AG04450 (cell line): ENCODE measurements at places on chromosomes 7 and 10. TPM values are rescaled to one million over a fixed set of nuclear protein-coding genes. Genes with fewer than 3 reads are reported as not detected.
A peak's percentile ranks its signal among the peaks of the same experiment; 100 is the strongest.

DNA sequence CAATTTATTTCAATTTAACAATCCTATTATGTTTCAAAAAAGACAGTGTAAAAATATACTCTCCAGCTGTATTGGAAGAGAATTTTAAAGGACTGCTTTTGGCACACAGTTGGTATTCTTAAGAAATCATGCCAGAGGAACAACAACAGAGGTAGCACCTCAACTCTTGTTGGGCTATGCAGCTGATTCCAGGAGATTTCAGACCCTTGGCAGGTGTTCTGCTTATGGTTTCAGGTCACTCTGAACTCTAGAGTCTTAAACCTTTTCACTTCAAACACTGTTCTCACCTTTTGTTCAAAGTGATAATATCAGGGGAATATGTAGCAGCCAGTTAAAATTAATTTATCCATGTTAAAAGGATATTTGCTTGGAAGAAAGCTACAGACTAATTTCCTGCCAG is 160.1 kb downstream of the PFKFB3 start:
- no peak for DNase-seq

GRCh38 chr7:82247814-82248433 is 195.7 kb downstream of the CACNA2D1 start:
- DNase-seq: no peak

DNA sequence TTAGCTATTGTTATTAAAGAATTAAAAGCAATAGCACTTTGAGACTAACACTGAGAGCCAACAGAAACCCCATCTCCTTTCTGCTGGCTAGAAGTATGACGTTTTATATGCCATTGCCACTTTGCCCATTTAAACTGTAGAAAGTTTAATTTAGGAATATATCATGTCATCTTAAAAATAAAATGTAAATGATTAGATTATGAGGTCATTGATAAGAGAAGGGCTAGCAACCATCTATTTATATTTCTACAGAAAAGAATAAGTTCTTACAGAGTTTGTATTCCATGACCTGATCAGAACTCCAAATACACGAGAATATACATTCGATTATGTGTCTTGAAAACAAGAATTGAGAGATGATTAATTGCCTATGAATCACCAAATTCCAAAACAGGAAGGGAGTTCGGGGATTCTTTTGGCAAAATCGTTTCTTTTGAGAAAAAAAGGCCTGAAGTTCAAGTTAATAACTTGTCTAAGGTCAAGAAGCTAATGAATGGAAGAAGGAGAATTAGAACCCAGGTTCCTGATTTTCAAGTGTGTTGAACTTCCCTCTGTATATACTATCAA is 227.0 kb downstream of the TRIL start:
- no peak for DNase-seq

DNA sequence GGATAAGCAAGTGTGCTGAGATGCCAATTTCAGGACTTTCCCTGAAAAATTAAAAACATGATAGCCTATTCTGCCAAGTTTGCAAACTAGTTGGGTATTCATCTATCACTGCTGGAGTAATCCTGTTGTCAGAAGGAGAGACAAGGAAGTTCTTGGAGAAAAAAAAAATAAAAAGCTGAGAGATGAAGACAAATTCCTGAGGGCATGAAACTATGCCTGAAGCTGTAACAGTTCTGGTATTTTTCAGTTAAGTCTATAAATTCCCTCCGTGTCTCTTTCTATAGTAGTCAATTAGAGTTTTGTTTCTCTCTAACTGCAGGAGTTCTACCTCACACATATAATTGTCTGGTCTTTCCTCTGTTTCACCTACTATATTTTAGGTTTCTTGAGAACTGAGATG is 95.7 kb downstream of the DGKB start:
- DNase-seq: peak; percentile 3

DNA sequence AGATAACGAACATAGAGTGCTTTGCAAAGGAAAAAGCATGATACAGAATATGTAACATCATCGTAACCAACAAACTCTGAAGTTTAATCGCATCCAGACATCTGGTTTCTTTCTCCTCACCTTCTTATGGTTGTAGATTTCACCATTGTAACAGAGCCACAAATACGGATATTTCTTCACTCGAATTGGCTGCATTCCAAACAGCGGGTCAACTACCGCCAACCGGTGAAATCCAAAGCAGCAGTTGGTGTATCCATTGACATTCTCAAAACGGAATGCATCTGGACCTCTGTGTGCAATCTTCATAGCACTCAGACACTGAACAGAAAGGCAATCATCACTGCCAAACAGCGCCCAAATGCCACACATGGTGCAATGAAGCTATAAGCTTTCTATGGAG is 3.4 kb downstream of the ASNS start:
- DNase-seq: no peak

DNA sequence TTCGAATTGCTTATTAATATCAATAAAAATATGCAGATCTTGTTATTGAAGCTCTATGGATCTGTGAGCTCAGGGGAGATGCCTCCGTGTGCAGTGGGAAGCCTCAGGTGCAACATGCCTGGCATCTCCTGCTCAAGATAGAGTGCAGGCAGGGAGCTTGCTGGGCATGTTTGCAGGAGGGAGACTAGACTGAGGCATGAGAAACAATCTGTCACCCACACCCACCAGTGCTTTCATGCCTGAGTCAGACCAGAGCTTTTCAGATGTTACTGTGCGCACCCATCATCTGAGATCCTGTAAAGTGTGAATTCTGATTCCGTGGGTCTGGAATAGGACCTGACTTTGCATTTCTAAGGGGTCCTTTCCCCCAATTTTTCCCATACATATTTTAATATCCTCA is 62.0 kb downstream of the ZNF33B start:
- no peak for DNase-seq

GRCh38 chr7:129468087-129468486 is 33.9 kb downstream of the STRIP2 start:
- peak; percentile 10 for DNase-seq

DNA sequence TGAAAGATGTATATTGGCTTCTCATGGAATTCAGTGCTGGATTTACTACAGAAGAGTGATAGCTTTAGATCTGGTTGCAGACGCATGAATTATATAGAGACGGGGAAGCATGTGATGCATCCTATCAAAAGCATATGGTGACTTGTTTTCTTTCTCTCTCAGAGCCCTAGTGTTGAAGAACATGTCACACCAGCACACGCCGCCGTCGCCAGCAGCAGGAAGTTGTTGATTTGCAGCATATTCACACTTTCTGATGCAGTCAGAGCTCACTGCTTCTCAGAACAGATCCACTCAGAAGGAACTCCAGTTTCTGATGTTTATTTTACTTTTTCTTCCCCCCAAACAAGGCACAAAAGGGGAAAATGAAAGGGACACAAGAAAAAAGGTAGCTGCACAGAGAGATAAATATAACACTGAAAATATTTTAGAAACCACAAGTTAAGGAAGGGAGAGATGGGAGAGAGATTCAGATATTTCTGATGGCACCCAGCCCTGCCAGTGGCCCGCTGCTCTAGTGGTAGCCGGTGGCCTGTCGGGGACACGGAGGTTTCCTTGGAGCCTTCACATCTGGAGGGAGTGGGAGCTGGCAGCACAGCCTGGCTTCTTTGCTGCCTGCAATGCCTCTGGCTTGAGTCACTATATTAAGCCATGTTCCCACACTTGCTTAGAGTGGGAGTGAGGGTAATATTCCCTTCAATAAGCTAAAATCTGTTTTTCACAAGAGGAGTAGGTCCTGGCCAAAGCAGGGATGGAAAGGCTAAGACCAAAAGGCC is 123.2 kb downstream of the NRP1 start:
- DNase-seq: peak; percentile 70

GRCh38 chr7:84790882-84791281 is 396.0 kb downstream of the SEMA3D start:
- no peak for DNase-seq

Gene RSPH10B2
- not detected in 2 replicates for polyA plus RNA-seq

Gene RRP12
- 10.6 and 13.4 TPM in 2 replicates for polyA plus RNA-seq

Gene TCAF2
- polyA plus RNA-seq: 2.5 and 2.6 TPM in 2 replicates

Gene SRRT
- 42.4 and 51.8 TPM in 2 replicates for polyA plus RNA-seq

Gene KCNIP2
- polyA plus RNA-seq: 0.40 and 0.61 TPM in 2 replicates

Gene NRAP
- polyA plus RNA-seq: not detected in 2 replicates

Gene RBP4
- not detected in 2 replicates for polyA plus RNA-seq

Gene PDZD7
- polyA plus RNA-seq: 0.27 and 0.60 TPM in 2 replicates

Gene PARD3
- 34.4 and 43.1 TPM in 2 replicates for polyA plus RNA-seq

Gene ATOH7
- 0.06 TPM in 1 of 2 replicates, not detected in the other for polyA plus RNA-seq

Gene HYAL4
- not detected in 2 replicates for polyA plus RNA-seq

Gene TFR2
- 0.05 and 0.06 TPM in 2 replicates for polyA plus RNA-seq
